Activated effector memory CD4-positive, alpha-beta T cell treated with Interleukin-2 at 50 U/mL for 16 hours (primary cell): ENCODE measurements at places on chromosomes 16 and 17.

DNA sequence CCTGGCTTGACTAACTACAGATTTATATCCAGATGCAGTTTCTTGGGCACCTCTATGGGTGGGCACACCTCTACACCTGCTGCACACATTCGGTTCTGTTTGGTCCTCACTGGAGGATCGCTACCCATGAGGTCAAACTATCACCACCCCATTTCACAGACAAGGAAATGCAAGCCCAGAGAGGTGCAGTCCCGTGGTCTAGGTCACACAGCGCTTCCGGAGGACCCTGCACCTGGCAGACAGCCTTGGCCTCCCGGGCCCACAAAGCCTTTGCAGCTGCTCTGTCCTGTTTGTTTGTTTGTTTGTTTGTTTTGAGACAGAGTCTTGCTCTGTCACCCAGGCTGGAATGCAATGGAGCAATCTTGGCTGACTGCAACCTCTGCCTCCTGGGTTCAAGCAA is 39.3 kb upstream of the JPH3 start:
- DNase-seq, result no peak

GRCh38 chr16:84817206-84817605 is 2.6 kb upstream of the CRISPLD2 start:
- DNase-seq, result no peak

DNA sequence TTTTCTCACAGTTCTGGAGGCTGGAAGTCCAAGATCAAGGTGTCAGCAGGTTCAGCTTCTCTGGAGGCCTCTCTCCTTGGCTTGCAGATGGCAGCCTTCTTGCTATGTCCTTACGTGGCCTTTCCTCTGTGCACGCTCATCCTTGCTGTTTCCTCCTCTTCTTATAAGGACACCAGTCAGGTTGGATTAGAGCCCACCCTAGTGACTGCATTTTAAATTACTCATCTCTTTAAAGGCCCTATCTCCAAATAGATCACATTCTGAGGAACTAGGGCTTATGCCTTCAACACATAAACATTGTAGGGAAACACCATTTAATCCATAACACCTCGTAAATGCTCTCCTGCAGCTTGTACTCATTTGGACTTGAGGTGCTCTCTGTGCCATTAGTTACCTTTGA is 36.3 kb downstream of the DHRS7C start:
- no peak for DNase-seq

- DNase-seq, result no peak
These were observed 14.1 kb upstream of the NLRP1 start for GRCh38 chr17:5598457-5598856.

DNA sequence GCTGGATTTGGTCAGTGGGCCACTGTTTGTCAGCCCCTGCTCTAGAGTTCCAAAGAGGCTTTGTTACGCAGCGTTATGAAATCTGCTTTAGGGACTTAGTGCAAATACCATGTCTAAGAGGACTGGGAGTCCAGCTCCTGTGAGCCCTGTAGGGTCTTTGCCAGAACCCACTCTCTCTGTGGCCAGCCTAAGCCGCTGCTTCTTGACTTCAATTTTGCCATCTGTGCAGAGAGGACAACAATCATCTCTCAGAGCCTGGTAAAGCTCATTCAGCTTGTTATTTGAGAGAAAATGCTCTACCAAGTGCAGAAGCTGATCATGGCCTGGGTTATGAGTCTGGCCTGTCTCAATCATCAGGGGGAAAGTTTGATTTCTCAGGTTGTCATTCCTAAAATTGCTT is 17.9 kb downstream of the CA10 start:
- DNase-seq, result no peak

DNA sequence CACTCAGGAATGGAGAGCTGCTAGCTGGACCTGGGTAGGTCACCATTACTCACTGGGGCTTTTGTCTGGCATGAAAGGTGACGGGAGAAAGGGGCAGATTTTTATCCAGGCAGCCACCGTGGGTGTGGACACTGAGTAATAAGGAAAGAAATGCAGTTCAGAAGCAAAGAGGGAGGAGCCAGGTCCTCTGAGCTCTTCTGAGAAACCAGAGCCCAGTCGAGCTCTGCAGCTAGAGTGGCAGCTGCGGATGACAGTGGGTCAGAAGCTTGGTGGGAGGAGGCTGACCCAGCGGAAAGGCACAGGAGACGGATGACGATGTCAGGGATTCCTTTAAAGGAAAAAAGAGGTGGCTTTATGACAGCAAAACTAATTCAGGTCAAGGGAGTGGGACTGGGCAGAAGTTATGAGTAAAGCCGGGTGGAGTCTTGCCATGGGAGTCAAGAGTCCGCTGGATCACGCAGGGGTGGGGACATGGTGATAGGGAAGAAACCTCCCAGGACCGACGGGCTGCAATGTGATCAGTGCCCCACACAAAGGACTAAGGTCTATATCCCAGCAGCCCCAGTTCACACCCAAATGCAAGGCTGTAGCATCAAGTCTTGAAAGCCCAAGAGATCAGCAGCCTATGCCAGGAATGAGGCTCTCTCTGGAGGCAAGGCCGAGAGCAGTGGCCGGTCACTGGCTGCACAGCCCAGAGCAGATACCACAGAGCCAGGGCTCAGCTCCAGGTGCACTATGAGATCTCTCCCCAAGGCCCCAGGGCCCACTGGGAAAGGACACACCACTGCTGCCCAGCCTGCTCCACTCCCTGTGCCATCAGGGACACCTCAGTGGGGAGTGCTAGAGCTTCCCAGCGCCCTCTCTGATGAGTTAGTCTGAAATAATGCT is 6.3 kb upstream of the MNT start:
- no peak for DNase-seq

DNA sequence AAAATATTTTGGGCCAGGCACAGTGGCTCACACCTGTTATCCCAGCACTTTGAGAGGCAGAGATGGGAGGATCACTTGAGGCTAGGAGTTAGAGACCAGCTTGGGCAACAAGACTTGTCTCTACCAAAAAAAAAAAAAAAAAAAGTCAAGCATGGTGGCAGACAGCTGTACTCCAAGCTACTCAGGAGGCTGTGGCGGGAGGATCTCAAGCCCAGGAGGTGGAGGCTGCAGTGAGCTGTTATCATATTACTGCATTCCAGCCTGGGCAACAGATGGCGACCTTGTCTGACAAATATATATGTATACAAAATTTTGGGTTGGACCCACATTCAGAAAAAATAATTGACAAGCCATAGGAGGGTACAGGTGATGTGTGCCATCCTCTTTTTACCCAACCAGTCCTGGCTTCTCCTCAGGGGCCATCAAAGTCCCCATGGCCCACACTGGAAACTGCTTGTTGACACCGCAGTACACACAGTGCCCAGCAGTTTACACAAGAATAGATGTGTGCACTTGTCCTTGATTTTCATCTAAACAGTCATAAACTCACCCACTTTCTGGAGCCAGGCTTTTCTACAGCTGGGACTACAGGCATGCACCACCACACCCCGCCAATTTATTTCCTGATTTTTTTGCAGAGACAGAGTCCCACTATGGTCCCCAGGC is 1.7 kb downstream of the CES2 start:
- DNase-seq, result no peak

- no peak for DNase-seq
These were observed 88.1 kb downstream of the DNAH17 start for GRCh38 chr17:78488867-78489634.

GRCh38 chr17:81621494-81622130 is 15.3 kb downstream of the NPLOC4 start:
- no peak for DNase-seq

DNA sequence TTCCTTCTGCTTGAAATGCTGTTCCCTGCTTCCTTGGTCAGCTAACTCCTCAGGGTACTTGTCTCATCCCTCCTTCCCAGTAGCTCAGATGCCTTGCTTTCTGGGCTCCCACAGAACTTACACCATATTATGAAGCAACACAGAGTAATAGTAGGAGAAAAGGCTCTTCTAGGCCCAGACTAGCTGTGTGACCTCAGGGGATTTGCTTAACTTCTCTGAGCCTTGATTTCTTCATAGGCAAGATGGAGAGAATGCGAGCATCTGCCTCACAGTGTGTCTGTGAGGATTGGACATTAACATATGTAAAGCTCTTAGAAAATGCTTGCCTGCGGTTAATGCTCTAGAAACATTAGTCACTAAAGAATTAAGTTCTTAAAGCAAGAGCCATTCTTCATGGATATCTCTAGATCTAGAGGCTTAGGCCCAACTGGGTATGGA is 22.3 kb upstream of the PECAM1 start:
- DNase-seq, result no peak

- DNase-seq, result no peak
These were observed 8.2 kb upstream of the CBX8 start for GRCh38 chr17:79804856-79805696.

GRCh38 chr17:281365-281999 is 71.1 kb downstream of the RPH3AL start:
- DNase-seq, result no peak

DNA sequence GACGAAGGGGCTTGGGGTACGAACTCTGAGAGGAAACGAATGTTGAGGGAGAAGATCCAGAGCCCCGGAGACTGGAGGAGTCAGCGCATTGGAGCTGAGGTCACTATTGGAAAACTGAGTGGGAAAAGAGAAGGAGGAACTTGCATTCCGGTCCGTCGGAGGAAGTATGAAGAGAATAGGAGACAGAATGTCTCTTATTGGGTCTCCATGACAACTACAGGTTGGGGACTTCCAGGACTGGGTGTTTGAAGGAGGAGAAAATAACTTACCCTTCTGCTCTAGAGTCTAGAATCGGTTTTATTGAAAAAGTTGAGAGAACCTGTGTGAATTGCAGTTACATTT is 537 bp downstream of the GOSR1 start:
- DNase-seq, result no peak

DNA sequence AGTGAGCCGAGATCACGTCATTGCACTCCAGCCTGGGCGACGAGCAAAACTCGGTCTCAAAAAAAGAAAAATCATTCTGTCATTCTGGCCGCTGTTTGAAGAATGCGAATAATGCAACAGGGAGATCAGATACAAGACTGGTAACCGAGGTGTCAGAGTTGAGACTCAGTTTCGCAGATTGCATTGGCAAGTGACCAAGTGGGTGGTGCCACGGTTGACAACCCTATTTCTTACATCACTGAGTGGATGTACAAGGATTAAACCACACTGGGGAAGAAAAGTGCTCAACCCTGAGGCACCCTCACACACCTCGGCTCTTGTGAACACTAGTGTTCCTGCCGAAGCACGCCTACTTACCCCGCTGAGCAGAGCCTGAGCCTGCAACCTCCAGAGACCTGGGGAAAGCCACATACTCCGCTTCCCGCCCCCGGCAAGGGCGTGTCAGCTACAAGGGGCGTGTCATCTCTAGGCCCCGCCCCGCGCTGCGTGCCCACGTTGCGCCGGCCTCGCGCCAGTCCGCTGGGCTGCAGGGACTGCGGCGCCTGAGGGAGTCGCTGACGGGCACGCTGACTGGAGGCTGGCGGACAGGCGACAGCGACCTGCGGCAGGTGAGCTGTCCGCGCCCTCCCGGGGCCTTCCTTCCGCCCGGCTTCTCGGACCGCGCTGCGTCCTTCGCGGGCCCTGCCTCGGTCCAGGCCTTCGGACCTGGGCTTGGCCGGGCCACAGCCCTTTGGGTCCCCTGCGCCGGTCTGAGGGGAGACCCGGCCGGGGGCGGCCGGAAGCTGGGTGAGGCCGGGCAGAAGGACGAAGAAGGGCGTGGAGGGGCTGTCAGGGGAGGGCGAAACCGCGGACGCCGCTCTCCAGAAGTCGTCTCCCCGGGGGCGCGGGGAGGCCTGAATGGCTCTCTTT is at the start of gene HMOX2:
Gene HMOX2, plus strand, starts transcription at position 519 of the 909 bp plus-strand sequence. CDS start 29,127 bp downstream, outside the sequence.
- DNase-seq, result peak; percentile 94

- no peak for DNase-seq
These were observed 192 bp downstream of the FASN start for GRCh38 chr17:82097919-82098168.

GRCh38 chr17:55549140-55549539 is 37.9 kb upstream of the SMIM36 start:
- DNase-seq, result no peak

DNA sequence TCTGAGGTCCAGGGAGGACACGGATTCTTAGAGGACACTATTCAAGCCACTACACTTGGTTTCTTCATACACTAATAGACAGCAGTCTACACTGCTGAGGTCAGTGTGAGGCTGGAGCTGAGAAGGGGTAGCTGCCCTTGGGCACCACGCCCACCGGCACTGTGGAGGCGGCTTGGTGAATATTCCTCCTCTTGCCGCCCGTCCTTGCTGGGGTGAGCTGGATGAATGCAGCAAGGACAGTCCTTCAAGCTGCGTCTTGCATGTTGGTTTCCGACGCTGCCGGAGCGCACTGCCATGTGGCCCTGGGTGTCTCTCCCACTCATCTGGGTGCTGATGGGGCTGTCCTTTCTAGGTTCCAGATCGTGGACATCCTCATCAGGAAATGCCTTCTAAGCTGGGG is 2.6 kb downstream of the ZNF205 start:
- no peak for DNase-seq

GRCh38 chr17:79732254-79732653 is 1.5 kb downstream of the ENPP7 start:
- no peak for DNase-seq

DNA sequence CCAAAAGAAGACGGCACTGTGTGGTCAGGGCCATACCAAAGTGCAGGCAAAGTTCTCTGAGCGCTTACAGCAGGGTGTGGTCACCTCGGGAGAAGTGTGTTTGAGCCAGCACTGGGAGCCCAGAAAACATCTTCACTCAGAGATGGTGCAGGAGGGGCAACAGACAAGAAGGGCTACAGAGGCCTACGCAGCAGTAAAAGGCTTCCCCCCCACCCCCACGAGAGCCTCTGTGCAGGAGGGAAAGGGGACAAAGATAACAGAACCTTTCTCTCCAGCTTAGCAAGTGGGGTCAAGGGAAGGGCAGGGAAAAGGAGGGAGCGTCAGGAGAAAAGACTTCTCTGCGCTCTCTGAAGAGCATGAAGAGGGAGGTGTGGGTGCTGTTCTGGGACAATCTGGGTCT is 2.8 kb downstream of the VAT1 start:
- no peak for DNase-seq

DNA sequence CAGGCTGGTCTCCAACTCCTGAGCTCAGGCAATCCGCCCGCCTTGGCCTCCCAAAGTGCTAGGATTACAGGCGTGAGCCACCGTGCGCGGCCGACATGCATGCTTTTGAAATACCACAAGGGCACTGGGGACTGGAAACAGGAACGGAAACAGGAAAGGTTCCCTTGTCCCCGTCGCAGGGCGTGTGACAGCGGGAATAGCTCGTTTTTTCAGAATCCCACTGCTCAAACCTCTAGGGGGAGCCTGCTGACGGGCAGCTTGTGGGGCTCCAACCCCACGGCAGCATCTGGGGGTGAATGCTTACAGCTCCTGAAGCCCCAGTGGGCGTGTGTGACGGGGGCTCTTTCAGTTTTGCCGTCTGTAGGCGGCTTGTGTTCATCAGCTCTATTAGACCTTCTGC is 18.8 kb upstream of the ASGR2 start:
- DNase-seq, result peak; percentile 18
